Panc1 (cell line): ENCODE measurements at places on chromosomes 16 and 17. TPM values are rescaled to one million over a fixed set of nuclear protein-coding genes. Genes with fewer than 3 reads are reported as not detected.

- DNase-seq = no peak
These were observed at the start of gene WNT9B for GRCh38 chr17:46851029-46851741. Gene WNT9B (plus strand): TSS chr17:46851583. CDS start chr17:46851639, 56 bp downstream.

Gene ANKRD40CL
- total RNA-seq = not detected

DNA sequence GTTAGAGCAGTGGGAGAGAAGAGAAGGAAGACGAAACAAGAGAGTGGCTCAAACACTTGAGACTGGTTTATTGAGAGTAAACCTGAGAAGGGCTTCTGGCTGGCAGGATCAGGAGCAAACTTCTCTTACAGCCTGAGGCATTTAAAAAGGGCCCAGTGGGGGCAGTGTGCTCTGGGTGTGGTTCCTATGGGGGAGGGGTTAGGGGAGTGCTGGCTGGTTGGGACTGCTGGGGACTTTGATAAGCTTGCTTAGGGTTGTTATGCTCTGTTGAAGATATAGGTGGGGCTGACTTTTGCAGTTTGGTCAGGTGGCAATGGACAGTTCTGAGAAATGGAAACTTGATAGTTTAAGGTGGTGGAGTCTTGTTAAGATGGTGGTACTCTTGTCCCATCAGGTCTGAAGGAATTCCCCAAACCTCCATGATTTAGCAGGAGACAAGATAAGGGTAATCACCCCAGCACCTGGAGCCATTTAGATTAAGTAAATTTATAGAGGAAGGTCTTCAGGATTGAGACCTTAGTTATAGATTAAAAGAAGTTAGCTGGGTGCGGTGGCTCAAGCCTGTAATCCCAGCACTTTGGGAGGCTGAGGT is 79.3 kb downstream of the EMP2 start:
- DNase-seq = no peak

Gene ADCY7
- total RNA-seq = 6.3 TPM

- DNase-seq = no peak
These were observed 66.0 kb downstream of the SMPD3 start for GRCh38 chr16:68382296-68382718.

- no peak for DNase-seq
These were observed 51.3 kb upstream of the ZNF750 start for GRCh38 chr17:82890926-82891678.

GRCh38 chr16:77594057-77594456 is 128.3 kb upstream of the NUDT7 start:
- DNase-seq = no peak

GRCh38 chr16:74321356-74321755 is 24.7 kb downstream of the PSMD7 start:
- DNase-seq = no peak

- DNase-seq = no peak
These were observed 72.2 kb downstream of the XPO6 start for GRCh38 chr16:28139530-28139929.

DNA sequence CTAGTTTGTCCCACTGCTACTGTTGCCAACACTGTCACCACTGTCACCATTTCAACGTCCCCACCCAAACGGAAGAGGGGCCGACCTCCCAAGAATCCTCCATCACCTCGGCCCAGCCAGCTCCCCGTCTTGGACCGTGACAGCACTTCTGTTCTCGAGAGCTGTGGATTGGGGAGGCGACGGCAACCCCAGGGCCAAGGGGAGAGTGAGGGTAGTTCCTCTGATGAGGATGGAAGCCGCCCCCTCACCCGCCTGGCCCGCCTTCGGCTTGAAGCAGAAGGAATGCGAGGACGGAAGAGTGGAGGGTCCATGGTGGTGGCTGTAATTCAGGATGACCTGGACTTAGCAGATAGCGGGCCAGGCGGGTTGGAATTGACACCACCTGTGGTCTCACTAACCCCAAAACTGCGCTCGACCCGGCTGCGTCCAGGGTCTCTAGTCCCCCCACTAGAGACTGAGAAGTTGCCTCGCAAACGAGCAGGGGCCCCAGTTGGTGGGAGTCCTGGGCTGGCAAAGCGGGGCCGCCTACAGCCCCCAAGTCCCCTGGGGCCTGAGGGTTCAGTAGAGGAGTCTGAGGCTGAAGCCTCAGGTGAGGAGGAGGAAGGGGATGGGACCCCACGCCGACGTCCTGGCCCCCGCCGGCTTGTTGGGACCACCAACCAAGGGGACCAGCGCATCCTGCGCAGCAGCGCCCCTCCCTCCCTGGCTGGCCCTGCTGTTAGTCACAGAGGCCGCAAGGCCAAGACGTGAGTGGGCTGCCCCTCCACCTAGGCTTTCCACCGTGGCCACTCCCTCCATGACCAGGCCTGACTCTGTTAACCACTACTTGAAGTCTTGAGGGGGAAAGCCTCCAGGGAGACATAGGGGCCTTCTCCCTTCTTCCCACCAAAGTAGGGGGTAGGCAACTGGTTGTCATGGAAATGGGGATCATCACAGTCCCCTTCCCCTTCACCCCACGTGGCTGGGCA is 9.0 kb upstream of the PHKG2 start:
- no peak for DNase-seq

DNA sequence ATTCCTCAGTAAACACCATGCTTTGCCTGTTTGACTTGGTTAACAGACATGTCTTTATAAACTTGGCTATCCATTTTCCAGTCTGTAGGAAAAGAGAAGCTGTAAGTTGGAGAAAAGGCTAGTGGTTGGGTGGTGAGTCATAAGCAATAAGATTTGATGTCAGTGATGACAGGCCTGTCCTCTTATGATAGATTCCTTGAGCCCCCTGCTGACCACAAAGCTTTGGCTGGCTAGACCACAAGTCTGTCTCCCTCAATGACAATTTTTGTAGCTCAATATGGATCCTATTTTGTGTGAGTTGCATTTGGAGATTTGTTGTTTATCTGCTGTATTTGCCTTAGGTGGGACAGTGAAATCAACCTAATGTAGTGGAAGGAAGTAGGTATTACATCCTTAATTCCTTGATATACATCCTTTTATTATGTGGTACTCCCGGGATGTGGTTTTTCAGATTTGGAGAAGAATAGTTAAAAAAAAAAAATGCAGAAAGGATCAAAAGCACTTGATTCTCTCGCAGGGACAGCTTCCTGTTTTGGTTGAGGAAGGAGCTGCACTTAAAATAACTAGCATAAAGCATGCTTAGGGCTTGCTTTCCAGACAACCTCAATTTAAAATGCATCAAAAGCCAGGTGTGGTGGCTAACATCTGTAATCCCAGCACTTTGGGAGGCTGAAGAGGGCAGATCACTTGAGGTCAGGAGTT is 67.4 kb downstream of the SIAH1 start:
- no peak for DNase-seq

Gene OR3A3
- total RNA-seq = not detected

DNA sequence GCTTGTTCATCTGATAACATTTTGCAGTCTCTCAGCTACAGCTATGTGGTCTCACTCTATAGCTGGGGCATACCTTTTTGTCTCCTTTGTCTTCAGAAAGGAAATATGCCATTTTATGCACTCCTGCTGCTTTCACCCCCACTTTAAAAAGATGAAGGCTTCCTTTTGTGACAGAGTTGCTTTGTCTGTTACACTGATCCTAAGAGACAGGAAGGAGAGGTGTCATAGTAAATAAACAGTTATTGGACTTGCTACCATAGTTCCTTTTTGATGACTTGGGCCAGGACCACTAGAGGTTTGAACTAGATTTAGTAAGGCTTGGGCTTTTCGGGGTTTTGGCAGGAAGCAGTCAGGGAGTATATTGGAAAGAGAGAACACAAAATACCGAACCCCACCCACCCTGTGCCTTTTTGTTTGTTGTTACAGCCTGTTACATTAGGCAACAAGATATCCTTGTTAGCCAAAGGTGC is 1.8 kb upstream of the METTL9 start:
- DNase-seq = no peak
